ENCODE measurements at places on chromosomes 5 and 9.

DNA sequence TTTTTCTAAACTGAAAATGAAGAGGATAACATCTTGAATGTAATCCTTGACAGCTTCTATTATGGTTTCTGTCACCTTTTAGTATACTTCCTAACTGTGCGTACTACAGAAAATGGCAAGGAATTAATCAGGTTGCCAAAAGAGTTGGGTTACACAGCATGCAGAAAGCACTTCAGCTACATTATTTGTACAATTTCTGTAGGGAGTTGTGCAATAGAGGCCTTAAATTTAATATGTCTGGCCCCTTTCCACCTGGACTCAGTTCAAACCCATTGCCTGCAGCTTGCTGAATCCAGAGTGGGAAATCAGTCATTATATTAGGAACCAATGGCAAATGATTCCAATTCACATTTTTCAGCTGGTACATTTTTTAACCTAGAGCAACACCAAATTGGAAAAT is 549.7 kb downstream of the CSNK1G3 start:
- DNase-seq = peak; percentile 56

DNA sequence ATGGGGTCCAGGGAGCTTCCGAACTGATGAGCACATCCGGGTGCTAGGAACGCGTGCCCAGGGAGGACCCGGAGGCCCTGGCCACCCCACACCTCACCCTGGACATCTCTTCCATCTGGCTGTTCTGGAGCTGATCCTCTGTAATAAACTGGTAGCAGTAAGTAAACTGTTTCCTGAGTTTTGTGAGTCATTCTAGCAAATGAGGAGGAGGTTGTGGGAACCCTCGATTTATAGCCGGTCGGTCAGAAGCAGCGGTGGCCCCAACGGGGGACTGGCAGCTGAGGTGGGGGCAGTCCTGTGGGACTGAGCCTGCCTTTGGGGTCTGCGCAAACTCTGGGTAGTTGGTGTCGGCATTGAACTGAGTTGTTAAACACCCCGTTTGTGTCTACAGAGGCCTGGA is 15.4 kb upstream of the UBAC1 start:
- DNase-seq = no peak

GRCh38 chr5:38420691-38421390 is 135.6 kb downstream of the LIFR start:
- no peak for DNase-seq

DNA sequence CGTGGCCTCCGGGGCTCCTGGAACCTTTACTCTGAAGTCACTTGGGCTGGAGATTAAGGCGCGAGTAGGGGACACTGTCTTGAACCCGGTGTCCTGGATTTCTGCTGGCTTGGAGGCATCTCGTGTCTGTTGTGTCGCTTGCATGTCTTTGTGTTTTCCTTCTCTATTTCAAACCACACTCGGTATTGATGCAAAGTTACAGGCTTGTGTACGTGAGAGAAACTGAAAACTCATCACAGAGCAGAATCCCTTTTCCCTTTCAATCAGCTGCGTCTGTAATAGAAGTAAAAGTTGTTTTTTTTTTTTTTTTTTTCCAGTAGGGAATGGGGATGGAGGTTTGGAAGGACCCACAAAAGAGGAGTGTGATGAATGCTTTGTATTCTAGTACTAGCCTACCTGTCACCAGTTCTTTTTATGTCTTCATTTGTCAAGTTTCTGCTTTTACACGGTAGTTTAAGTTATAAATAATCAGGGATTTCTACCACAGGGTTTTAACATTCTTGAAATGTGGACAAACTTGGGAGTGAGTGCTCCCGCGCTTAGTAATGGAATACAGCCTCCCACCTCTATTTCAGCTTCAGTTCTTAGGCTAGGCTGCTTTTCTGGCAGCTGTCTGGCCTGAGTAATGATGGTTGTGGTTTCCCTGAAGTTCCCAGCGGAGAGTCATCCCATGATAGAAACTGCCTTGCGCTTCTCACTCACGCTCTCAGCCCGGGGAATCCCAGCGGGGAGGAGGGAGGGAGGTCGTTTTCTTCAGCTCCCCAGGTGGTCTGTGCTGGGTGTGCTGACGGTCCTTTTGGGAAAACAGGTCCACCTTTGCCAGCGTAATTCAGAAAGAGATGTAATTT is 763 bp downstream of the TJP2 start:
- DNase-seq = peak; percentile 79

DNA sequence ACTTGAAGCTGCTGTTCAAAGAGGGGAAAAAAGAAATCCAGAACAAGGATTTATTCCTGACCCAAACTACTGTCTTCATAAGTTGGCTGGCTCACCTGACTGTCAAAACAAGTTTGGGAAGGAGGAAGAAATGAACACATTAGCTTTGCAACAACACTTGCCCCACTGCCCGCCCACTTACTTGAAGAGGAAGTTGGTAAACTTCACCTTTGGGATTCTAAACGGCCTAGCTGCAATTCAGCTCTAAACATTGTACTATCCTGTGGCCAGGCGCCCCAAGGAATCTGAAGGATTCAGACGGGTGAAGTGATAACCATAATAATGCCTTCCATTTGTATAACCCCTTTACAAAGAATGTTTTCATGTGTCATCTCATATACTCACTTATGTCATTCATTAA is 199.4 kb downstream of the ARRDC3 start:
- DNase-seq = no peak

GRCh38 chr9:33246269-33246860 is 6.4 kb downstream of the SPINK4 start:
- DNase-seq = no peak

- DNase-seq = no peak
Observed at GRCh38 chr5:125293223-125293622, 546.8 kb upstream of the ZNF608 start.

GRCh38 chr5:109944461-109944860 is 254.7 kb downstream of the MAN2A1 start:
- DNase-seq = no peak

- no peak for DNase-seq
Observed at GRCh38 chr5:54222336-54222735, 88.0 kb downstream of the ARL15 start.

DNA sequence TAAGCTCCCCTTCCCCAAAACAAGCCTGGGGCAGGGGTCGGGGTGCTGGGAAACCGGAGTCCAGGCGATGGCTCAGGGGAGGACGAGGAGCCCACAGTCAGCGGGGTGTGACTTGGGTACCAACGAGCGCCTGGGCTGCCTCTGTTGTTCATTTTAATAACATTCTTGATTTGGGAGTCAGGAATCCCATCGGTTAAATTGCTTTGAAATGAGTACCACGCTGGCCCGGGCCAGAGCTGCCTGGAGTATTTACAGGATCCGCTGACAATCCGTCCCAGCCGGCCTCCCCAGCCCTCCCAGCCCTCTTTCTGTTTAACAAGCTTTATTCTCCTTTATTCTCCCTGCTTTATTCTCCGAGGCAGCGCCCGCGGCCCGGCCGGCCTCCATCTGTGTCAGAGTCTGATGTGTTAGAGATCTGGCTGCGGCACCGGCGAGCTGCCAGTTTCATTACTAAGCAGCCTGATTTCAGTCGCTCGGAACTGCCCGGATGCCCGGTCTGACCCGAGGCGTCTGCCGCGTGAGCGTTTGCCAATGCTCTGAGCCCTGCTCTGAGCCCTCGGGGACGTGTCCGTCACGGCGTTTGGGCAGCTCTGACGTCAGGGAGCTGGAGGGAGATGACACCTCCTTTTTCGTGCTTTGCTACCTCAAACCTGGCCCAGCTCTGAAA is 16.5 kb upstream of the QRFP start:
- peak; percentile 67 for DNase-seq

- DNase-seq = no peak
Observed at GRCh38 chr9:134287591-134288491, 38.4 kb upstream of the RXRA start.

DNA sequence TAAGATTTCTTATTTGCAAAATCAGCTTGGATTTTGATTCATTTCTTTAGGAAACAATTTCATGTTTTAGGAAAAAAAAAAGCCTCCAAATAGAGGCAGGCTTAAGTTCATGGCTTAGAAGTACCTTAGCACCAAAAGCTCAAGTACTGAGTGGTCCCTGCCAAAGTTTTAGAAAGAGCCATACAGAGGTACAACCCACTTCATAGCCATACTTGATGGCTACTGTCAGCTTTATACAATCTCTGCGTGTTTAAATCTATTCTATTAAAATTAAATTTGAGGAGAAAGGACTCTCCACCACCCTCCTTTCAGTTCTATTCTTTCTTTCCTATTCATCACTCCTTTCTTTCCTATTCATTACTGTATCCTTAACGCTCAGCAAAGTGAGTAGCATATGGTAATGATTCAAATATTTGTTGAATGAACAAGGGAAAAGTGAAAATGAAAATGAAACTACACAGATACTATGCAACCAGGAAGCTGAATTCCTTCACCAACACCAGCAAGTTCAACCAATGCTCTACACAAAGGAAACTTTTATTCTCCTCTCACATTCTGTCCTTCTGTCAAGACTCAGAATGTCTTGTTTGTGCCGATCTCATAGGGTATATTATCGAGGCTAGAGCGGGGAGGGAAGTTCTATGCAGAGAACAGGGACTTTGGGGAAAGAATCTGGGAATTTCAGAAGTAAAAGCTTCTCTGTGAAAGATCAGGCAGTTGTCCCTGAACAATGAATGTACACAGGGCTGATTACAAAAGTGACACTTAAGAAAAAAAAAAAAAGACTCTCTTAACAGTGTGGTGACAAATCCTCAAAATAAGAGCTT is 138.6 kb upstream of the SPEF2 start:
- DNase-seq = no peak

- no peak for DNase-seq
Observed at GRCh38 chr9:80223897-80224296, 652.1 kb downstream of the TLE4 start.

- peak; percentile 82 for DNase-seq
Observed at GRCh38 chr5:65774346-65774745, 52.3 kb downstream of the NLN start.

- no peak for DNase-seq
Observed at GRCh38 chr9:86043586-86043985, 55.8 kb downstream of the GOLM1 start.

DNA sequence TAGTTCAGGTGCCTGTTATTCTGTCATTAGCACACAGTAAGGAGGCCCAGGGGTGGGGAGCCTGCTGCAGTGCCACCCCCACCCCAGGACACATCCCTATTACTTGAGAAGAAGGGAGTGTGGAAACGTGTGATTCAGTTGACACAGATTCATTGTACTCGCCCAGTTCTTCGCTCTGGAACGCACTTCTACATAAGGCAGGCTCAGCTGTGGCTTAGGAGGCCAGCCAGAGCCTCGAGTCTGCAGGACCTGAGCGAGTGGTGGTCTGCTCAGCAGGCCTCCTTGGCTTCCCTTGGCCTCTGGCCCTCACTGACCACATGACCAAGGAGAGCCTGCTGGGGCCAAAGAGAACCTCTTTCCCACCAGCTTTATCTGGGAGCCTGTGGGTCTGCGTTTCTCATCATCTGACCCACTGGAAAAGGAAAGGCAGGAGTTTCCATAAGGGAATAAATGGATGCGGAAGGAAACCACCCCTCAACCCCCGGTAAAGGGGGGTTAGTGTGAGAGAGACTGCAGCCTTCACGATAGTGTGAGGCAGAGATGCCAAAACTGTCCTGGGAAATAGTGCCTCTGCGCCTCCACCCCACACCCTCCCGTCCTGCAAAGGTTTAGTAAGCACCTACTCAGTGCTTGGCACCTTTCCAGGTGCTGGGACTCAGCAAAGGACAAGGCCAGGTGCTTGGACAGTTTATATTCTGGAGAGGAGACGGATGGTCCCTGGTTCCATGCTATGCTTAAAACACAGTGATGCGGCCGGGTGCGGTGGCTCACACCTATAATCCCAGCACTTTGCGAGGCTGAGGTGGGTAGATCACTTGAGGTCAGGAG is 73.7 kb downstream of the PPARGC1B start:
- DNase-seq = no peak

DNA sequence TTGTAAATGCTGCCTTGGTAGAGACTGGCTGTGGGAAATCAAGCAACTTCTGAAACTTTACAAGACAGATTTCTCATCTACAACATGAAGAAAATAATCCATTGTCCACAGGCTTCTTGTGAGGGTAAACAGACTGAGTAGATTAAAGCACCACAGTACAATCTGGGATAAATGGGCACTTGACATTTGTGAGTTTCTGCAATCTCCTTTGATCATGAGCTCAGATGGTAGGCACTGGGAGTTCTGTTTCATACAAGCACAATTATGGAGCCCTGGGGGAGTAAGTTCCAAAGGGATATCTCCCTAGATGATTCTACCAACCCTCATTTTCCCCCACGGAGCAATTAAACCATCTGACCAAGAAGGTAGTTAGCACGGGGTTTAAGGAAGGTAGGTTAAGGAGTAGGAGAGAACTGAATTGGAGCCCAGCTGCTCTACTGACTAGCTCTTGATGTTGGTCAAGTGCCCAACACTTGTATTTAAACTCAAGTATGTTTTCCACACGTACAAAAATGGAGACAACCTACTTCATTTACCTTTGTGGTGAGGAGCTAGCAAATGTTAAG is 479.5 kb upstream of the TNC start:
- no peak for DNase-seq

- no peak for DNase-seq
Observed at GRCh38 chr9:90956026-90956810, 154.6 kb downstream of the SYK start.

- DNase-seq = no peak
Observed at GRCh38 chr9:136180586-136180985, 24.3 kb downstream of the LHX3 start.

DNA sequence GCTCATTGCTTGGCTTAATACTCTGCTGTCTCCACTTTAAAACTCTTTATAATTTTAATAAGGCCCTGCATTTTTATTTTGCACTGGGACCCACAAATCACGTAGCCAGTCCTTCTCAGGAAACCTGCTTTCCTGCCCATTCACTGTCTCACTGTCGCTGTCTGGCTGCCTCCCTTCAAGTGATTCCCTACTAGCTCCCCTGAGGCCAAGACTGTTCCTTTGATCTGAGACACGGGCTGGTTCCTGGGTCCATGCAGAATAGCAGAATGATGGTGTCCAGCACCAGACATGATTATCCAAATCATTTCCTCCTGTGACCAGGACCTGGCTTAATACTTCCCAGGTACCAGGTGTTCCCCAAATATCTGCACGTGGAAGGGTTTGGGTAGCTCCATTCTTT is 597.1 kb upstream of the KLF4 start:
- DNase-seq = no peak

DNA sequence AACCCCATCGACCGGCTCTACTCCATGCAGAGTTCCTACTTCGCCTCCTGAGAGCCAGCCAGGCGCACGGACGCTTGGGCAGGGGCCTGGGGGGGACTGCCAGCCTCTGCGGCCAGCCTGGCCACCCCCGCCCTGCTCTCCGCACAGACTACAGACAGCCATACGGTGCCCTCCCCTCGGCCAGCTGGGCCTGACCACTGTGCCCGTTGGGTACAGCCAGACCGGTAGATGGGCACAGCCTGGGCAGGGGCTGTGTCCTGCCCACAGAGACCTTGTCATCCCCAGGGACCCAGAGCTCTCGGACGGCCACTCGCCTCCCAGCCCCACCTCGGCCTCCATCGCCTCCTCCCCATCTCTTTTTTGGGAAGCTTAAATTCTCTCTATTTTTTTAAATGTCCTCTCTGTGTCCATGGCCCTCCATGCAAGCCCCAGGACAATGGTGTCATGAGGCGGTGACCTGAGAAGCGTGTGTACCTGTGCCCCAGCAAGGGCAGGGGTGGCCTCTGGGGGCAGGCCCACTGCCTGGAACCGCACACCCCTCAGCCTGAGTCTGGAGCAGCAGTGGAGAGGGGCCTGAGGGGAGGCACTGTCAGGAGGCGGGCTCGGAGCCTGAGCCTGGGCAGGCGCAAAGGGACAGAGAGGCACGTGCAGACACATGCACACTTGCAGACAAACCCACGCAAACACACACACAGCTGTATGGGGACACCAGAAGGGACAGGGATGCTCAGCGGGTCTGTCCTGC is 82.8 kb downstream of the LMX1B start:
- DNase-seq = no peak

GRCh38 chr5:126438267-126438666 is 15.1 kb downstream of the GRAMD2B start:
- no peak for DNase-seq

All from retinal pigment epithelial cell (primary cell).